ENCODE measurements at places on chromosomes 6 and 20.

DNA sequence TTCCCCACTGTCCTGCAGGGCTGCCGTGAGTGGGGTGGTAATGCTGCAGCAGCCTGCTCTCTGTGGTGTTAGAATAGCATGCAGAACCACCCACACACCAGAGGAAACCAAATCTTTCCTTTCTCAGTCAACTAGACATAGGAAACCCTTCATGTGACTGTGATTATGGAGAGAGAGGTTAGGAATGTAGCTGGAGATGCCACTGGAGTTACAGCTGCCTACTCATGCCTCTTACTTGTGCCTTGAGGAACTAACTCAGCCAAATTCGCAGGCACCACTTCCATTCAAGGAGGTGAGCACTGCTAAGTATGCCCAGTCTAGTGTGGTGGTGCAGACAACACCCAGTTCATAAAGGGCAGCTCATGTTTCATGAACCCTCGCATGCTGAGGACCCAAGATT is 27.4 kb downstream of the MUC22 start:
- DNase-seq, result no peak

- no peak for DNase-seq
Observed at GRCh38 chr6:1129131-1129530, 182.8 kb upstream of the FOXQ1 start.

- DNase-seq, result no peak
Observed at GRCh38 chr6:26179675-26180074, 92.4 kb downstream of the HFE start.

DNA sequence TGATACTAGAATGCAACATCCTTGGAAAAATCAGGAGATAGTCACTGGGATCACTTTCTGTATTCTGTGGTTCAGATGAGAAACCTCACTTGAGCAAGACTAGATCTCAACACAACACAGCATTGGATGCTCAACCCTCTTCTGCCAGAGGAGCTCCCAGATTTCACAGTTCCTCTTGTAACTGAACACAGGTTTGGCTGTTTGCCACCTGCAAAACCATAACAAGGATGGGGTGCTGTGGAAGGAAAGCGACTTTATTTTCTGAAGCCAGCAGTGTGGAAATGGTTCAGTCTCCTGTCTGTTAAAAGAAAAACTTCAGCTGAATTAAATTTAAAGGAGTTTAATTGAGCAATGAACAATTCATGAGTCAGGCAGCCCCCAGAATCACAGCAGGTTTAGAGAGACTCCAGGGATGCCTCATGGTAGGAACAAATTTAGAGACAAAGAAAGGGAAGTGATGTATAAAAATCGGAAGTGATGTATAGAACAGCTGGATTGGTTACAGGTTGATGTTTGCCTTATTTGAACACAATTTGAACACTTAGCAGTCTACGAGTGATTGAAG is 149.9 kb upstream of the UST start:
- no peak for DNase-seq

DNA sequence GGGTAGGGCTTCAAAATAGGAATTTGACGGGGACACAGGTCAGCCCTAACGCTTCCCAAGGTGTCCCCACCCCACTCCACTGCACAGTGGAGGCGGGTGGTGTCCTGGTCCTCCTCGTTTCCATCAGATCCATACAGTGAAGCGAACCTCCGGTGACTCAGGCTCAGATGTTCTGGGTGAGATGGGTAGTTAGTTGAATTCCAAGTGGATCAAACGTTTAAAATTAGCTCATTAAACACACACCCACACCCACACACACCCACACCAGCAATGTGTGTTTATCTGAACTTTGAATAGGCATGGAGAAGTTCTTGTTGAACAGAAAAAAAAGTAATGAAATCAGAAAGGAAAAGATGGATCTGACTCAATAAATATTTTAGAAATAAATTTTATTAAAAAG is 58.9 kb downstream of the CDH4 start:
- no peak for DNase-seq

GRCh38 chr20:10637563-10637962 is 36.2 kb downstream of the JAG1 start:
- DNase-seq, result no peak

DNA sequence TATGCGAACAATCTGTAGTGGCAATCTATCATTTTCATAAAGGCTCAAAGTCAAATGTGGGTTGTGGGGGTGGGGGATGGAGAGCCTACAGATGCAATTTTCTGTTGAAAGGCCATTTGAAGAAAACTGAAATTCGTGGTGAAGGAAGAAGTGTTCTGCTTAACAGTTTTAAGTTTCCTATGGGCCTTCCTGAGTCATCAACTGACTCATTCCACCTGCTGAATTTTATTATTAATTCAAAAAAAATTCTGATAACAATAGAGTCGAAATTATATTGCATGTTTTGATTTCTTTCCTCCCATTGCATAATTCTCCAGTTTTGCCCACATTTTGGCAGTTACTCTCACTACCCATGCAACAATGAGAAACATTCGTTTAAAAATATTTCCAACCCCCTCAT is 622.3 kb upstream of the ARID1B start:
- no peak for DNase-seq

DNA sequence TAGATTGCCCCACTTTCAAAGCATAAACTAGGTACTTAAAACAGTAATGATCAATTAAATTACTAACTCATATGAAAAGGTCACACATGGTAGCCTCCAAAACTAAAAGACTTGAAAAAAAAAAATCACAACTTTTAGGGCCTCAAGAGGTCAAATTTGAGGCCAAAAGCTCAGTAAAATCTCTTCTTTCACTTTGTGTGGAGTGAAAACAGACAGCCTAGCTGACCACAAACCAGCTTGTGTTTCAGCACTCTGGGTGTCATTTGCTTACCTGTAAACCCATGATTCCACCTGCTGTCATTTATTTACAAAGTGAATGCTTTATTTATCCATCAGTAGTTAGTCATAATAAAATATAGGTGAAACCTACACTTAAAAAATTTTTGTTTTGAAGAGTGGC is 34.0 kb downstream of the GNAS start:
- no peak for DNase-seq

GRCh38 chr6:14658886-14659561 is 541.5 kb downstream of the CD83 start:
- no peak for DNase-seq

DNA sequence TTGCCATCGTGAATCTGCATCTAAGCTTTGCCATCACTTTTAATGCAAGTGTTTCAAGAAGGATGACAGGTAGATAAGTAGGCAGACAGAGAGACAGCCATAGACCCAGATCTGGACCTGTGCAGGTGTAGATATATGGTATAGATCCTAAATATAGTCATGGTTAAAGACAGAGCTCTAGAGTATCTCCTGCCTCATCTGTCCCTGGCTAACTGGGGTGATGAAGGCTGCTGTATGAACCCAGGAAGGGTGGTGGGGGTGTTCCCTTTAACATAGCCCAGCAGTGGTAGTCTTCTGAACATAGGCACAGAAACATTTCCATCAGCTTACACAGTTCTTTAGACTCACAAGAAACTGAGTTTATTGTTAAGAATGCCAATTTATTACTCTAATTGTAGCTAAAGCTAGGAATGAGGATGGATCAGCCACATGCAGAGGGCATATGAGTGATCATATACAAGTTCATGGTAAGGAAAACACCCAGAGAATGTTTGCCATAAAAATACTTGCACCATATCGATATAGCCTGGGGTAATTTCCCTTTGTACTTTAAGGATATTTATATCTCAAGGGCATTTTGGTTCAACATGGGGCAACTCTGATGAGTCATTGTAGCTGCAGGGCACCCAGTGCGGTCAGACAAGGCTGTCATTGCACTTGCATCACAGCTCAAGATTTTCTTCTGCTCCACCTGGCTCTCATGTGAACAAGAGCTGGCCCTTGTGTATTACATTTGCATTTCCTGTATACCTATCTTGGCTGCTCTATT is 587.2 kb downstream of the EPM2A start:
- DNase-seq, result no peak

GRCh38 chr20:51884561-51884960 is 82.2 kb upstream of the SALL4 start:
- no peak for DNase-seq

GRCh38 chr6:82781620-82782204 is 283.9 kb downstream of the UBE3D start:
- no peak for DNase-seq

DNA sequence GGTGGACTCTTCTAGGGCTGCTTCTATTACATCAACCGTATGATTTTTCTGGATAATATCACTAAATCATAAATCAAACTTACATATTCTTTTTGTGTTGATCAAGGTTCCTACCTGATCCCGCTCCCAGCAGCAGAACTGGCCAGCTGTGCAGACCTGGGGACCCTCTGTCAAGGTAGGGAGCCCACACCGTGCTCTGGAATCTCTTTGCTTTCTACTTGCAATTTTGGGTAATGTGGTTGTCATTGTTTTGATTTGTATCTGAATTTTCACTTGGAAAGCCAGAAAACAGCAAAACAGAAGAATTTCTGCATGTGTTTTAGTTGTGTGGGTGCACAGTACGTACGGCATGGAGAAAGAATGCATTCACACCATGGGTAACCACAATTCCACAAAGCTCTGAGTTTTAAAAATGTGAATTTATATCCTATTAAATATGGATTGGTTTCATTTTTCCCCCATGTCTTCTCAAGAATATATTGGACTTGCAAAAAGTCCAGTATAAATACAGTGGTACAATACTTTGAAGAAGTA is 80.1 kb downstream of the ADGRG6 start:
- DNase-seq, result no peak

DNA sequence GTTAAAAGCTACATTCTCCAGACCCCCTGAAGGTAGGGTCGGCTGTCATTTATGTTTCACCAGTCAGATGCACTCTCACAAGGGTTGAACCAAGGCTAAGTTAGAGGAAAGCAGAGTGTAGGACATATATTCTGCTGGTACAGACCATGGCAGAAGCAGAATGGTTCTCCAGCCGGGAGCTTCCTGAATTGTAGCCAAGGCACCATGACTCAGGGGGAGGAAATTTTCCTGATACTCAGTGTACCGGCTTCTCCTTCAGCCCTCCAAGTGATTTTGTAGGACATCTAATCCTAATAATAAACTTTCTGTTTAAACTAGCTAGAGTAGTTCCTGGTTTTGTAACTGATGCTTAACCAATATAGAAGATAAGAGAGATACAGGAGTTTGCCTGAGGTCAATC is 14.2 kb upstream of the SLPI start:
- no peak for DNase-seq

- DNase-seq, result no peak
Observed at GRCh38 chr6:105210932-105211531, 31.2 kb upstream of the POPDC3 start.

DNA sequence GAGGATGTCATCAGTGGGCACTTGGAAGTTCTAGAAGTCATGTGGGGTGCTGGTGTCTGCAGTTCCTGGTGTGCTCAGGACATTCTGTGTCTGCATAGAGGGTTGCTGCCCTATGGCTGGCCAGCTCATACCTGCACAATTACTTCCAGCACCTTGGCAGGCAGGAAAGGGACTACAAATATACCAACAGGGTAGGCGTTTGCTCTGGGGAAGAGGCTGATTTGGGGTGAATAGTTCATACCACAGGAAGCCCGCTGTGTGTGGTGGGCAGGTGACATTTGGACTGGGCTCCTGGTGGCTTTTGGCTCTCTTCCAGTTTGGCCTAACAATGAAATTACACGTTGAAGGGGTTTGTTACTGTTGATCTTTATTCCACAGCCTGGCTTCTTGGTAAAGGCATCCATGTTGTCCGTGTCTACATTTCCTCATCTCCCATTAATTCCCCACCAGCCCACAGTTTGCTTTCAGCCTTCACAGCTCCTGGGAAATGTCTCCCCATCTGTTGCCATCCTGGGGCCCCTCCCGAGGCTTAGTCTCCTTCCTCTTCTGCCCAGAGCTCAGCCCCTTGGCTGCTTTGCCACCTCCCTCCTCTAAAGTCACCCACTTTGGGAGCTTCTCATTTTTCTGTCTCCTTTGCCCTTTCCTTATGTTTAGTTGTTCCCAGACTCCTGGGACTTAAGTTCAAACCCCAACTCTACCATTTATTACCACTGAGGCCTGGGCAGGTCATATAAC is 88.1 kb downstream of the RSPH3 start:
- no peak for DNase-seq

- DNase-seq, result no peak
Observed at GRCh38 chr20:48106428-48106827, 321.1 kb upstream of the SULF2 start.

GRCh38 chr20:58389324-58389967 is 417 bp downstream of the VAPB start:
- no peak for DNase-seq

- no peak for DNase-seq
Observed at GRCh38 chr6:142443532-142443931, 141.7 kb downstream of the ADGRG6 start.

DNA sequence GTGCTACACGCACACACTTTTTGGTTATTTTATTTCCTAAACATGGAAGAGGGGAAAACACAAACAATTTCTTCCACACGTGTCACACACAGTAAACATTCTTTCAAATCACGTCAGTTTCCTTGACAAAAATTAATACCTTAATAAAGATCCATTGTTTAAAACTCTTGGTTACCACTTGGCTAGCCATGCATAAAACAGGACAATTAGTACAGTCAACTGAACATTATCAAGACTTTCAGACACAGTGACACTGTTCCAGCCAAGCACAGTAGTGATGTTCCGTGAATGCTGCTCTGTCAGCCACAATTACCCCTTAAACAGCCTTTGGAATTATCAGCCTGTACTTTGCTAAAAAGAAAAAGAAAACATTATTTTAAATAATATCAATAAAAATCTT is 50.8 kb downstream of the GMDS start:
- DNase-seq, result no peak

GRCh38 chr6:84428300-84428907 is 201.0 kb upstream of the CEP162 start:
- DNase-seq, result no peak

DNA sequence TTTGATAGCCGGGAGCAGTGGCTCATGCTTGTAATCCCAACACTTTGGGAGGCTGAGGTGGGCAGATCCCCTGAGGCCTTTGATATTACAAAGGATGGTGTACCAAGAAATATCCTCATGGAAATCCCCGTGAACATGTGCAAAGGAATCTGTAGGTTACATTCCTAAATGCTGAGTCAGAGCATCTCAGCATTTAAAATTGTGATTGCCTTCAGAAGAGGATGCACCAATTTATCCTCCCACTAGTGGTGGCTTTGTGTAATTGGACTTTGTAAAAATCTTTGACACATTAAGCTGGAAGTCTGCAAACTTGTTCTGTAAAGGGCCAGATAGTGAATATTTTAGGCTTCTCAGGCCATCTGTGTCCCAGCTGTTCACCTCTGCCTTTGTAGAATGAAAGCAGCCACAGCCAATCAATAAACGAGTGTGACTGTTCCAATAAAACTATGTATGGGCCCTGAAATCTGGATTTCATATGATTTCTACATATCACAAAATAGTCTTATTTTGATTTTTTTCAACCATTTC is 11.8 kb downstream of the TMEM14B start:
- no peak for DNase-seq

GRCh38 chr6:136445063-136445462 is 105.2 kb downstream of the MAP7 start:
- no peak for DNase-seq
